GM23338 (cell line): ENCODE measurements at places on chromosomes 1 and 21. TPM values are rescaled to one million over a fixed set of nuclear protein-coding genes. Genes with fewer than 3 reads are reported as not detected.

The OR2AK2 gene
- total RNA-seq = 0.35 TPM in 1 of 2 replicates, not detected in the other

The NBPF6 gene
- total RNA-seq = not detected in 2 replicates

The TSPAN1 gene
- not detected in 2 replicates for total RNA-seq

The LENEP gene
- total RNA-seq = 1.5 and 1.6 TPM in 2 replicates

The RBP7 gene
- total RNA-seq = 3.2 and 11.7 TPM in 2 replicates

The NSUN4 gene
- 11.6 and 18.6 TPM in 2 replicates for total RNA-seq

The OR6N1 gene
- not detected in 2 replicates for total RNA-seq

GRCh38 chr21:36804874-36805611 lies 106.1 kb downstream of the SIM2 start:
- H3K36me3 ChIP-seq = no peaks in the 10 kb centered on the region
- no peaks in the 10 kb centered on the region for H3K27me3 ChIP-seq
- H3K27ac ChIP-seq = no peak overlapping the region
- no peak for DNase-seq

GRCh38 chr1:61445269-61445825 lies 279.6 kb downstream of the TM2D1 start:
- no peaks in the 10 kb centered on the region for H3K27me3 ChIP-seq
- no peak overlapping the region for H3K4me3 ChIP-seq
- no peak overlapping the region for H3K27ac ChIP-seq
- DNase-seq = no peak
- H3K4me1 ChIP-seq = peaks cover 9% of the 10 kb centered on the region; the same call in 1 of the 2 replicates
- no peaks in the 10 kb centered on the region for H3K36me3 ChIP-seq

DNA sequence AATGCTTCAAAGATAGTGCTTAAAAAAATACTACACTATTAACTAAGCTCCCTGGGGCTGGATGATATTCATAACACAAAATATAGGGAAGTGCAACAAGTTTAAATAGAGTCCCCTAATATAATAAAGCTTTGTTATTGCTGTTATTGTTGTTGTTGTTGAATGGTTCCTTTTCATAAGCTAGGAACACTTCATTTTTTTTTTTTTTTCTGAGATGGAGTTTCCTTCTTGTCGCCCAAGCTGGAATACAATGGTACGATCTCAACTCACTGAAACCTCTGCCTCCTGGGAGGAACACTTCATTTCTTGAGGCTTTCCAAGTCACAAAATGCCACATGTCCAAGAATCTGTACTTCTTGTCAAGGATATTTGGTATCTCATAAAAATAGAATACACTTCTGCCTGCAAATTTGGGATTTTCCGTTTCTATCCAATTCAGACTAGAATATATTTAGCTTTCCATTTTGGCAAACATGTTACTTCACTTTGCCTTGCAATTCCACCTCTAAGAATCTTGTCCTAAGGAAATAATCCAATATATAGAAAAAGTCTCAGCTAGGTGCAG lies 21.1 kb downstream of the WDR47 start:
- H3K27me3 ChIP-seq = no peaks in the 10 kb centered on the region
- DNase-seq = no peak
- H3K4me1 ChIP-seq = no peaks in the 10 kb centered on the region
- H3K27ac ChIP-seq = no peak overlapping the region

- H3K36me3 ChIP-seq = no peaks in the 10 kb centered on the region; the same call in 1 of the 2 replicates
- H3K4me3 ChIP-seq = no peak overlapping the region
Measured at GRCh38 chr1:36366091-36366661, 19.5 kb downstream of the STK40 start.

DNA sequence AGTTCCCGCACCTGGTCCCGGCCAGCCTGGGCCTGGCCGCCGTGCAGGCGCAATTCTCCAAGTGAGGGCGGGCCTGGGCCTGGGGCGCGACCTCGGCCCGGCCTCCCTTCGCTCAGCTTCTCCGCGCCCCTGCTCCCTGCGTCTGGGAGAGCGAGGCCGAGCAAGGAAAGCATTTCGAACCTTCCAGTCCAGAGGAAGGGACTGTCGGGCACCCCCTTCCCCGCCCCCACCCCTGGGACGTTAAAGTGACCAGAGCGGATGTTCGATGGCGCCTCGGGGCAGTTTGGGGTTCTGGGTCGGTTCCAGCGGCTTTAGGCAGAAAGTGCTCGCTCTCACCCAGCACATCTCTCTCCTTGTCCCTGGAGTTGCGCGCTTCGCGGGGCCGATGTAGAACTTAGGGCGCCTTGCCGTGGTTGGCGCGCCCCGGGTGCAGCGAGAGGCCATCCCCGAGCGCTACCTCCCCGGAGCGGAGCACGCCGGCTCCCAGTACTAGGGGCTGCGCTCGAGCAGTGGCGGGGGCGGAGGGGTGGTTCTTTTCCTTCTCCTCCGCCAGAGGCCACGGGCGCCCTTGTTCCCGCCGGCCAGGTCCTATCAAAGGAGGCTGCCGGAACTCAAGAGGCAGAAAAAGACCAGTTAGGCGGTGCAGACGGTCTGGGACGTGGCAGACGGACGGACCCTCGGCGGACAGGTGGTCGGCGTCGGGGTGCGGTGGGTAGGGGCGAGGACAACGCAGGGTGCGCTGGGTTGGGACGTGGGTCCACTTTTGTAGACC lies 1.2 kb downstream of the OLIG1 start:
- H3K27ac ChIP-seq = no peak overlapping the region
- H3K36me3 ChIP-seq = no peaks in the 10 kb centered on the region
- peak overlapping the region; percentile 63 for H3K4me3 ChIP-seq

DNA sequence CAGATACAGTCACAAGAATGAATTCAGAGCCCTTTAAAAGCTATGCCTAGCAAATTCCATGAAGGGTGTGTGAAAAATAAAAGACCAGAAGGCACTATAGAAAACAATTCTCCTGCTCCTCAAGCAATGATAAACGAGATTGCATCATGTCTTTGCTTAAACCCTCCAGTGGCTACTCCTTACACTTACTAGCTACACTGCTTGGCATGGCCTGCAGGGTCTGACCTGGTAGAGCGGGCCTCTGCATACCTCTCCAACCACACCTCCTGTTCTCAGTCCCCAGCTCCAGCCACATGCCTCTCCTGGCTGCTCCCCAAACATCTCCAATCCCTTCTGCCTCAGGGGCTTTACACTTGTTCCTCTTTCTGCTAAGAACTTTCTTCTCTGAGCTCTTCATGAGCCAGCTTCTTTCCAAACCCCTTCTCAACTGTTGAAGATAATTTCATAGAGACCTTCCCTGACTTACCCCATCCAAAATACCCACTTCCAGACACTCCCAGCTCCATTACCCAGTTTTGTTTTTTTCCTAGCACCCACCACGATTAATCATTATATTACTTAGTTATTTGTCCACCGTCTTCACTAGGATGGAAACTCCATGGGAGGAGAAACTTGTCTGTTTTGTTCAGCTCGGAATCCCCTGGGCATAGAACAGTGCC lies 11.2 kb upstream of the CREG1 start:
- DNase-seq = peak; percentile 45
- no peak overlapping the region for H3K4me3 ChIP-seq
- no peak overlapping the region for H3K27ac ChIP-seq
- peaks cover 7% of the 10 kb centered on the region; the same call in 1 of the 2 replicates for H3K4me1 ChIP-seq
- no peaks in the 10 kb centered on the region for H3K27me3 ChIP-seq

DNA sequence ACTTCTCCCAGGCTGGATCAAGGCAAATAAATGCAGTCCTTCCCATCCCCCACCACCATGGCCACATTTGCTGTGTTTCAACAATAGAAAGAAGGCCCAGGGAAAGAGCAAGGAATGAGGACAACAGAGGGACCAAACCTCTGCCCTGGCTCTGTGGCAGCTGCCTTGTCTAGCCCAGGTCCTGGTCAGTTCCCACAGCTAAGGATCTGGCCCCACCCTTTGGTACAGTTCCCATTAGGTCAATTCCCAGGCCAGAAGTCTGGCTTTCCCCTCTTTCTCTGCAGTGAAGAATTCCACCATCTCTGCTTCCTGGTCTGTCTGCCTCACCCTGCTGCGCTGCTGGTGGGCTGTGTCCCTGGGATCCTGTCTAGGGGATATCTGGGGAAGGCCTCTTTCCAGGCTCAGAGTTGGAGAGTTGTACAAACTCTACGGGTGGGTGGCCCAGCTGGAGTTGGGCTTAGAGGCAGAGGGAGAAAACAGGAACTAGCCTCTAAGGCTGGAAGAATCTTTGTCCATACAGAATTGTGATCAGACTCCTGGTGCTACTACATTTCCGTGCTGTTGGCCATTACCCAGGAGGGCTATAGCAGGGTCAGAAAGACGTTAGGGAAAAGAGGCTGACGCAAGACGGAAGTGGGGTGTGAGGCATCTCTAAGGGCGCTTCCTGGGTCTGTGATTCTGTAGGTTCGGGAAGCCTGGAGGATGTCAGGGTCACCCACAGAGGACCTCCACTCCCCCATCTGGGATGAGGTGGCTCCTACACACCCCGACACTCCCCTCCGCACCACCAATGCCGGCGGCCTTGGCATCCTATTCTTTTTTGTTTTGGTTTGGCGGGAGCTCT lies 953 bp upstream of the NDUFS2 start:
- peaks cover 11% of the 10 kb centered on the region for H3K36me3 ChIP-seq
- H3K4me3 ChIP-seq = peak overlapping the region; percentile 66
- peak; percentile 42 for DNase-seq

- peak; percentile 55 for DNase-seq
- H3K27ac ChIP-seq = no peak overlapping the region
- H3K4me3 ChIP-seq = peak overlapping the region; percentile 79
- H3K4me1 ChIP-seq = peaks cover 11% of the 10 kb centered on the region
Measured at GRCh38 chr1:179082999-179083335, 1.1 kb downstream of the TOR3A start.

DNA sequence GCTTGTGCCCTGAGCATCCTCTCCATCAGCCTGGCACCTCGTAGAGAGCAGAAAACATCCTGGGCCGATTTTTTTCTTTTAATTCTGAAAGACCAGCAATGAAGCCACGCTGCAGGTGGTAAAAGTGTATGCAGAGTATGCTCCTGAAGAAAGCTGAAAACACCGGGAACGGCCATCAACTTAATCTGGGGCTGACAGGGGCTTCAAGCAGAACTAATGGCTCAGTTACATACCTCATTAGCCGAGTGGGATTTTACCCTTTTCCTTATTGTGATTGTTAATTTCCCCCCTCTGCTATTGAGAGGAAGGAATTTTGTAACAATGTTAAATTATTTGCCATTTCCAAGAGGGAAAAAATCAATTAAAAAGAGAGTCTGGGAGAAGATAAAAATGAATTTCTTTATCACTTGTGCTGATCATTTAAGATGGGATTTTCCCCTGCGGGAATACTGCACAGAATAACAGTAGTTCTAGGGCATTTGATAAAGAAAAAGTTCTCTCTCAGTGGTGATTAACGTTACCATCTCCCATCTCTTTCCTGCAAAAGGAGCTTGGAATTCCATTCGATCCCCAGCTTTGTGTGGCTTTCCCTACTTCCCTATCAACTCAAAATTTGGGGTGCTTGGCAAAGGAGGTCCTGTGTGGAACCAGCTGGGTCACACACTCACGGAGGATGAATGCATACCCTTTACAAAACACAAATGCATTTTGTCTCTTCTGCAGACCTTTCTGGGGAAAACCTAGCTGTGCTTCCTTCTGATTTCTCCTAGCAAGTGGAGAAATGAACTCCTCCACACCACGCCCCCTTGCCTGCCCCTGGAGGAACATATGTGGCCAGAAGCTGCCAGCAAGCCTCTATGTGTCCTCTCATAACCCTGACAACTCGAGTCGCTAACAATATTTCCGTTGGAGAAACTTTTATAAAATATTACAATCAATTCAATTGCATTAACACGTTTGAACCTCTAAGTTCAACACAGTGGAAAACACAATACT lies 70.9 kb downstream of the RRAGC start:
- DNase-seq = peak; percentile 39
- peaks cover 43% of the 10 kb centered on the region for H3K4me1 ChIP-seq
- no peak overlapping the region; the same call in 1 of the 2 replicates for H3K27ac ChIP-seq
- no peaks in the 10 kb centered on the region for H3K27me3 ChIP-seq
- H3K4me3 ChIP-seq = no peak overlapping the region

DNA sequence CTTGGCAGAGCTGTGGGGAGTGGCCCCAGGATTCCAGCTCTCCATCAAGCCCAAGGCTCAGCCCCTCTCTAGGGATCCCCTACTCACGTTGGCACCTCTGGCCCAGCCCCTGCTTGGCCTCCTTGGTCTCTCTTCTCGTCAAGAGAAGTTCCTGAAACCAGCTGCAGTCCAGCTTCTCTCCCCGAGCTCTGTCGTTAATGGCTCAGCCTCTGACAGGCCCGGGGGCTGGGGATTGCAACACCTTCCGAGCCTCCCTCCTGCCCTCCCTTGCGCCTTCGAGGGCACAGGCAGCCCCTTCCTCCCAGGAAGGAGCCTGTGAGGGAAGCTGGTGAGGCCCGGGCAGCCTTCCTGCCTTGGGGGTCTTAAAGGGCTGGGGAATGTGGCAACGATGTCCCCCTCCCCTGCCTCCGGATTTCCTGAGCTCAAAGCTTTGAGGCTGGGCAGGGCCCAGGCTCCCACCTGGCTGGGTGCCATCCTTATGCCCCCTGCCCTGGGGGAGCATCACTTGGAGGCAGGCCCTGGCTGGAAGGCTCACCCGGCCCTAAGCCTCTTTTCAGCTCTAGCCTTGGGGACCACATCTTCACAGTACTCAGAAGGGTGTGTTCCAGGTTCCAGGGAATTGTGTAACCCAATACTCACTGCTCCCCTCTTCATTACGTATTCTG lies at the start of gene CSF3R:
Gene CSF3R (minus strand): TSS at position 190 of the 665 bp plus-strand sequence. CDS start 3,417 bp downstream, outside the sequence.
- H3K27me3 ChIP-seq = no peaks in the 10 kb centered on the region
- DNase-seq = no peak
- H3K36me3 ChIP-seq = no peaks in the 10 kb centered on the region
- H3K27ac ChIP-seq = no peak within 1 kb of the TSS
- no peaks in the 10 kb centered on the region for H3K4me1 ChIP-seq

DNA sequence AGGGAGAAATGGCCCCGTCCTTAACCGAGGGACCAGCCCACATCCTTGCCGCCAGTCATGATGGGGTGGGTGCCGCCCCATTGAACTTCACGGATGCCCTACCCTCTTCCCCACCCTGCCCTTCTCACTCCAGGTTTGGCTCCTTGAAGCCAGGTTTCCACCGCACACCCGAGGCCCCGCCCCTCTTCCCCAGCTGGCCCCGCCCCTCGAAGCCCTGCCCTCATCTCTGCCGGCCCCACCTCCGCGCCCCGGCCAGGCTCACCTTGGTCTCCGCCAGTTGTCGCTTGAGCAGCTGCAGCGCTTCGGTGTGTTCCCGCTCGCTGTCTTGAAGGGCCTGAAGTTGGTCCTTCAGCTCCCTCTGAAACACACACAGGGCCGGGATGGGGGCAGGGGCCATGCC lies 16.6 kb downstream of the TRIM62 start:
- H3K36me3 ChIP-seq = no peaks in the 10 kb centered on the region
- H3K4me1 ChIP-seq = peaks cover 40% of the 10 kb centered on the region
- no peaks in the 10 kb centered on the region for H3K27me3 ChIP-seq

GRCh38 chr1:247077213-247077612 lies 1.4 kb downstream of the ZNF670 start:
- DNase-seq = no peak
- peaks cover 8% of the 10 kb centered on the region; the same call in 1 of the 2 replicates for H3K36me3 ChIP-seq
- no peaks in the 10 kb centered on the region; the same call in 1 of the 2 replicates for H3K4me1 ChIP-seq
- peak overlapping the region; percentile 100 for H3K4me3 ChIP-seq
- no peak overlapping the region for H3K27ac ChIP-seq

- DNase-seq = no peak
- no peaks in the 10 kb centered on the region for H3K4me1 ChIP-seq
- H3K27me3 ChIP-seq = no peaks in the 10 kb centered on the region
- no peak overlapping the region for H3K27ac ChIP-seq
- no peaks in the 10 kb centered on the region for H3K36me3 ChIP-seq
- H3K4me3 ChIP-seq = no peak overlapping the region
Measured at GRCh38 chr1:207801819-207802218, 50.0 kb downstream of the CD46 start.

GRCh38 chr1:243409284-243409683 lies 153.4 kb downstream of the SDCCAG8 start:
- H3K27me3 ChIP-seq = no peaks in the 10 kb centered on the region
- H3K36me3 ChIP-seq = no peaks in the 10 kb centered on the region
- DNase-seq = peak; percentile 47
- no peak overlapping the region for H3K4me3 ChIP-seq
- peaks cover 29% of the 10 kb centered on the region for H3K4me1 ChIP-seq
- no peak overlapping the region for H3K27ac ChIP-seq
